T-cell (primary cell): ENCODE measurements at places on chromosomes 4 and X.

DNA sequence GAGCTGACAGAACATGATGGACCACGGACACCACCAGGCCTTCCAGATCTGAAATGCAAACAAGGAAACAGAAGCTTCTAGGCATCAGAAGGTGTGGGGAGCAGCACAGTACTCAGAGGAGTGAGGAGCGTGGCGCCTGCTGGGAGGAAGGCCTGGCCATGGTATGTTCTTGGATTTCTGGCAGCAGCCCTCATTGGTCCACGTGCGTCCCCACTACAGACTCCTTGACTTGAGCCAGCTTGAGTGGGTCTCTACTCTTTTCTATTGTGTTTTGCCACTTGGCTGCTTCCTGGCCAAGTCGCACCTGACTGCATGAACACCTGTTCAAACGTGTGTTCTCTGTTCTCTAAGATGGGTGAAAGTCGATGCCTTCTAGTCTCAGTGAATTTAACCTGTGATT is 18.0 kb downstream of the ZNF275 start:
- no peak for DNase-seq

DNA sequence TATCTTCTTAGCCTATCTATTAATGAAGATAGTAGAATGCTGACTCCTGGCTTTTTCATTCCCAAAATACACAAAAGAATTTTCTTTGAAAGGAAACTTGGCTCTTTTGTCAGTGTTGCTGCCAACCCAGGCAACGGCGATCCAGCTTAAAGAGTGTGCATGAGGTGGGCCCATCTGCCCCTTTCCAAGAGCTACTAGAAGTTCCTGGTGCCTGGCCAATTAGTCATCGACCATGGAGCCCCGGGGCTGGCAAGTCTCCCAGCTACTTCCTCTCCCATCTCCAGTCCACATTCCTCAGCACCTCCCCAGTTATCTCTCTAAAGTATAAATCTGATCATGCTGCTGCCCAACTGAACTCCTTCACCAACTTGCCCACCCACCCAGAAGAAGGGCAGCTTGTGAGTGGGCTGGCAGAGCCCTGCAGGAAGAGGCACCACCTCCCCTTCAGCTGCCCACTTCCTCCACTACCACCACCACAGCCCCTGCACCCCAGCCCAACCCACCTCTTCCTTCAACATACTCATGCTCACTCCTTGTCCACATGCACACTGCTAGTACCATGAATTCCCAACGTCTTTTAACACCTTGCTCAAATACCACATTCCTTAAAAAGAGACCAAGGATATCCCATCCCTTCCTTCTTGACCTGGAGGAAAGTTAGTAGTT is 158.2 kb upstream of the MAP3K15 start:
- no peak for DNase-seq

- DNase-seq, result no peak
Observed at GRCh38 chrX:29155286-29155685, 568.0 kb downstream of the IL1RAPL1 start.

DNA sequence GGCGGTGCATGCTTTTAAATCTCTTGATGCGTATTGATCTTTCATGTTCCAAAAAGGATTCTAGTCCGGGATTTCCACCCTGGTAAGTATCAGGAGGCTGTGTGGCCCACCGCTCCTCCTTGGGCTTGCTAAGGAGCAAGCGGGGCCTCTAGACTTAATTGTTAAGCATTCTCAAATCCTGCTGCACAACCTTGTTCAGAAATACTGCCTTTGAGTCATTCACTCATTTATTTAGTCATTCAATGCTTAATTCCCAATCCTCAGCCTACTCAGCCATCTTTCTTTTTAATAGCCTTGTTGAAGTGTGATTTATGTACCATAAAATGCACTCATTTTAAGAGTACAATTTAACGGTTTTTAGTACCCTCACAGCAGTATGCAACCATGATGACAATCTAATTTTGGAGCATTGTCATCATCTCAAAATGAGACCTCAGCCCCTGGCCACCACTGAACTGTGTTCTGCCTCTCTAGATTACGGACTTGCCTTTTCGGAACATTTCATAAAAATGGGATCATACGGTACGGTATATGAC is 15.6 kb upstream of the SLC2A9 start:
- no peak for DNase-seq

DNA sequence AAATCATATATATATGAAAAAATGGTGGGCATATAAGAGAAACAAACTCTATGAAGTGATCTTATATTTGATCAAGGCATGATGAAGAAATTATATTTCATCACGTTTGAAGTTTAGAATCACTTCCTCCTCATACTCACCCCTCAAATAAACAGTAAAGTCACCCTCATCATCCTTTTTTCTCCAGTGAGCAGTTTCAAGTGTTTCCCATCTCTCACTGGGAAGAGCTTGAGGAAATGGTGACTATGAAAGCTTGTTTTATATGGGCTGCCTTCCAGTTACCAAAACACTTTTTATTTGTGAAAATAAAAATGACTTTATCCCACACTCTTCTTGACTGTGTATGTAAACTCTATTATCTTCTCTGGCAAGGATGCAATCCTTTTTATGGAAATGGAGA is 16.8 kb downstream of the PDLIM3 start:
- no peak for DNase-seq

DNA sequence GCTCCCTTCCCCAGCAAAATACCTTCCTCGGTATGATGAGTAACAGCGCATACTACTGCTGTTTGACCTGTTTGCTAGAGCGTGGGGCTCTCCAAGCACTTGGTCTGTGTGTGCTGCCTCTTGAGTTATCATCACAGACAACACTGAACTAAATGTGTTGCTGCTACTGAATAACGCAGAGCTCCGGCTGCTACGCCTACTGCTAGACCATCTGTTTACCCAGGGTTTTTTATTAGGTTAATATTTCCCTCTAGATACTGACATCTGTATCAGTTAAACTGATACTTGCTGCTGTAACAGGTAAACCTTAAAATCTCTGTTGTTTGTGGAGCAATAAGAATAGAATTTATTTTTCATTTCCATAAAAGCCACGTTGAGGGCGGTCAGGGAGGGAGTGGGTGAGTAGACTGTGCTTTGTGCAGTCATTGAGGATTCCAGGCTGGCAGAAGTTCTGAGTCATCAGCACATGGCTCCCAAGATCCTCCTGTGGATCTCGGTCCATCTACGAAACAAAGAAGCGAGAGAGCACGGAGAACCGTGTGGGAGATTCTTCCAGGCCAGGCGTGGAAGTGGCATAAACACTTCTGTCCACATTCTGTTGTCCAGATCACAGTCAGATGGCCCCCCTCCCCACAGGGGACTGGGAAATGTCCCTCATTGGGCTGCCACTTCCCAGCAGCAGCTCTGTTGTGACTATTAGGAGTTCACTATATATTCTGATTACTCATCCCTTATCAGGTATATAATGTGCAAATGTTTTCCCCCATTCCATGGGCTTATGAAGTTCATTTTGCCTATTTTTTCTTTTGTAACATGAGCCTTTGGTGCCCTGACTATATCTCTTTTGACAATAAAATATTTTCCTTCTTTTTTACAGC is 14.1 kb downstream of the GRK4 start:
- no peak for DNase-seq

- DNase-seq, result no peak
Observed at GRCh38 chr4:47974566-47974965, 41.9 kb downstream of the CNGA1 start.

DNA sequence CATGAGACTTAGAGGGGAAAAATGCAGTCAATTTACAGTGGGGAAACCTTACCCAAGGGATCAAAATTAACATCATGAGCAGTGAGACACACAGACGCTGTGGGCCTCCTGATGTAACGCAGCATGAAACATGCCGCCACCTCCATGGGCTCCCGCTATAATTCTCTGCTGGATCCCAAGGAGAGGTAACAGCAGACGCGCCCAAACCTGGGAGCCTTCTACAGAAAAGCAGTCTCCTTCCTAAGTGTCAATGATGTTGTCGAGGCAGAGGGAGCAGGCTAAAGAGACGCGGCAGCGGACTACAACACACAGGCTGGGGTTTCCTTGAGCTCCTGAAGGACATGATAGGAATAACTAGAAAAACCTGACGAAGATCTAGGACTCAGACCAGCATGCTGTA is 142.3 kb downstream of the AFAP1 start:
- DNase-seq, result no peak

- no peak for DNase-seq
Observed at GRCh38 chr4:182272151-182272550, 28.9 kb downstream of the TENM3 start.

- DNase-seq, result no peak
Observed at GRCh38 chr4:122606364-122607043, 14.4 kb downstream of the IL21 start.

DNA sequence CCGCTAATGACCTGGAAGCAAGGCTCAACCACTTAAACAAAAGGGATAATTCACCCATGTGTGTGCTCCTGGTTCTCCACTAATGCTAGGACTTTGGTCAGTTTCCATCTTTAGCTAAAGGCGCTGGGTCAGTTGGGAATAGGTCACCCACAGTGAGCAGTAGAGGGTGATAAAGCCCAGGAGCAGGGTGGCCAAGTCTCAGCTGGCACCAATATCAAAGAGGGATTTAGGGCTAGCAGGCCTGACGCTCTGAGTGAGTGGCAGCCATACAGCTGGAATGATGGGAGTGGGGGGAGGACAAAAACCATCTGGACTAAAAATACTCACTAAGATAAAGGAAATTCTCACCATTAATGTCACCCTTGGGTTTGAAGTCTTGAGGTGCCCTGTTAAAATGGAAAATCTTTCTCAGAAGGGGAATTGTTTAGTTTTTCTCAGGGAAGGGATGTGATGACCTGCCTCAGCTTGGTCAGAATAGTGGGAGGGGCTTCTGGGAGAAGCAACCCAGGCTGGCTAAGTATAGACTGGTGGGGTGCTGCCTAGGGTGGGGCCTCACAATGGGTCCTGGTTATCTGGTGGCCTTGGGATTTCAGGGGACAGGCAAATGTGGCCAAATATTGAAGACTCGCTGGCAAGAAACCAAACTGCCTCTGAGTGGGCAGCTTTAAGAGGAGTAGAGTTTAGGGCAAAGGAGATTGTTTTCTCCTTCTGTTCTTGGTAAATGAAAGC is 47.1 kb downstream of the TSC22D3 start:
- DNase-seq, result no peak

DNA sequence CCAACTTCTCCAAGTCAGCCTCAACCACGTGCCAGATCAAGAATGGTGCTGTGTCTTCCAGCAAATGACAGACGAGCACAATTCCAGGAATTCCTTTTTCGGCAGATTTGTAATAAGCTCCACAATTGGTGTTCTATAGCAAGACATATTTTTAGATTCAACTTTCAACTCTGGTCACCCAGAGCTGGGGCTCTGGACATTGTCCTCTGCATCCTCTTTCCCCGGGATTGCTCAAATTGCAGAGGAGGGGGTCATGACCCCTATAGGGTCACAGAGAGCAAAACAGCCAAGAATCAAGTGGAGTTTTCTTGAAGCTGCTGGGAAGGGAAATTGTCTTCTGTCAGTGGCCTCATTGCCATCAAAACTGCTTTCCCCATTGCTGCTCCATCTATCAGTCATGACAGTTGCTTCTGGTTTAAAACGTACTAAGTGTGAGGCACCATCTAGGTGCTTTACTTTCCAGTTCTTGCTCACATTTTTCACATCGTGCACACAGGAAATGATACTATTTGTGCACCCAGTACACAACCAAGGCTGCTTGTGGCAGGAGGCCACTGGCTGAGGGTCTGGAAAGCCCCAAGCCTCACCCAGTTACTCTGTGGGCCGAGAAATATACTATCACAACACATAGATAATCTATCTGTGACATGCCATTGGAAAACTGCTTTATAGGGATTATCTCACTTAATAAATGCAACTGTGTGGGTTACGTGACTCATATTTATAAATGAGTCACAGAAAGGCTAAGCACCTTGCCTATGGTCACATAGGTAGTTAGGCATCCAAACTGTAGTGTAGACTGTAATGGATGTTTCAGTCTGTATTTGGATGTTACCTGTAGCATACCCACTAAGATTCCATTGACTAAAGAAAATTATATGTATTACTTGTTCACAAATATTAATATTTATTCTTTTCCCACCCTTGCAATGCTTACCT is 91.7 kb upstream of the PHOX2B start:
- DNase-seq, result no peak

- DNase-seq, result no peak
Observed at GRCh38 chr4:38113551-38113950, 153.4 kb downstream of the PTTG2 start.

GRCh38 chr4:145217349-145217748 is 37.0 kb upstream of the OTUD4 start:
- DNase-seq, result no peak
